Motor neuron (in vitro differentiated cells): ENCODE measurements at places on chromosomes 6 and 20. TPM values are rescaled to one million over a fixed set of nuclear protein-coding genes. Genes with fewer than 3 reads are reported as not detected.

OR2B6 gene
- 0.85 TPM in 1 of 2 replicates, not detected in the other for total RNA-seq

TPX2 gene
- 4.5 and 4.6 TPM in 2 replicates for total RNA-seq

BTNL2 gene
- not detected in 2 replicates for total RNA-seq

SLC22A23 gene
- 12.7 and 13.4 TPM in 2 replicates for total RNA-seq

FAM184A gene
- 31.0 and 31.6 TPM in 2 replicates for total RNA-seq

FAM209B gene
- total RNA-seq = 0.46 TPM in 1 of 2 replicates, not detected in the other

HTR1E gene
- 0.24 TPM in 1 of 2 replicates, not detected in the other for total RNA-seq

KCNS1 gene
- total RNA-seq = 0.15 and 0.16 TPM in 2 replicates

KCNG1 gene
- 0.76 and 3.1 TPM in 2 replicates for total RNA-seq

HFE gene
- total RNA-seq = 5.5 and 5.6 TPM in 2 replicates
